ENCODE measurements at places on chromosomes 1 and 21.
A peak's percentile ranks its signal among the peaks of the same experiment; 100 is the strongest.

DNA sequence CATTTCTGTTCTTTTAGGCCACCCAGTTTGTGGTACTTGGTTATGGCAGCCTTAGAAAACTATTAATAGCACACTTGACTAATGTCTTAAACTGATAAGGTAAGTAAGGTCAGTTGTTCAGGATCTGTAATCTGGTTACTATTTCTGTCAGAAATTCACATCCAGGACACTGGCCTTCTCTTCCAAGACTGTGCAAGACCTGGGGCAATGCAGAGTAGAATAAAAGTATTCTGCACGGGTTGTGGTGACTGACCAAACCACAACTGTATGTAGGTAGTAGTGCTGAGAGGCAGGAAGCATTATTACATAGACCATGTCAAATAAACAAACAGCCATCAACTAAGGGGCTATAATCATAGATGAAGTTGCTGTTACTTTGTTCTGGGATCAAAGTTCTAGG, 46.7 kb downstream of the WARS2 start:
- DNase-seq, result no peak

DNA sequence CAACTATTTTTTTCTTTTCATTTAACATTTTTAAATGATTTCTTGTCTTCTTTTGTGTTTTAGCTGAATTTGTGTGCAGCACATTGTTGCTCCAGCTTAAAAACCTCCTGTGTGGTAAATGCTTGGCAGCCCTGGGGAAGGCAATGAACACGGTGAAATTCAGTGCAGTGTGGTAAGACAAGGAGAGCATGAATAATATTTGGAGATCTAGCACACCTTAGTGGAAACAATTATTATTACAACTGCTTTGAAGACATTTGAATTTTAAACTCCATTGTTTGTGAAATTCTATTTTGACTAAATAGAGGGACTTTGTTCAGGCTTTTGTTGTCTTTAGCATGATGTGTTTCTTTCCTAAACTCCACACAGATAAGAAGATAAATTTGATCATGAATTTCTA, 242.6 kb upstream of the CXADR start:
- DNase-seq, result peak; percentile 36

- no peak for DNase-seq
These were observed 529.2 kb downstream of the USP25 start for GRCh38 chr21:16258844-16259611.

DNA sequence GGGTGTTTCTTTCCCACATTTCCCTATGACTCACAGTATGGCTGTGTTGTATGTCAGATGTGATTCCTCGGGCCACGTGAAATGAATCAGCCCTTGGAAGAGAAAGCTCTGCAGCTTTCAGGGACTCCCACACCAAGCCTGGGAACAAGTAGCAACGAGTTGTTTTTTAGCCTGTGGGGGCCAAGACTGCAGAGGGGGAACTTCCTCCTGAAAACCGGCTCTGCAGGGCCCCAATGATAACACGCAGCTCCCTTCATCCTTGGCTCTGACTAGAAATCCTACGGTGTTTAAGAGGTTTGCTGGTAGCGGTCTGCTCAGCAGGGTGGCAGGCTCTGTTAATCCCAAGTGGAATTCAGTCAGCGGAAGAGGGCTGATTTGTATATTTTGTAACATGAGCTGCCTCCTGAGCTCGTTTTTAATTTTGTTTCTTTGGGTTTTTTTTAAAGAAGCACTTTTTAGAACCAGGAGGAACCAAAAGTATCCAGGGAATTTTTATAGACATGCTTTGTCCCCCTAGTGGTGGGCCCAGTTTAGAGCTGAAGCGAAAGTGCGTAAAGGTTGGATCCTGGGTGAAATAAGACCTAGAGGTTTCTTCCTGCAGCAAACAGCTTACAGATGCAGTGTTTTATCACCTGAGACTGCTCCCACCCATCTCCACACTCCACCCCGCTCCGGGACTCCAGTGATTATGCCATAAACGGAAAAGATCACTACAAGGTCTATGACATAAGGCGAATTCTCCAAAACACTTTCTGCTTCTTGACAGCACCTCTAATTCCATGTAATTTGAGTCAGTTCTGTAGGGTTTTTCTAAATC, 48.8 kb downstream of the LAMC2 start:
- DNase-seq, result peak; percentile 92

DNA sequence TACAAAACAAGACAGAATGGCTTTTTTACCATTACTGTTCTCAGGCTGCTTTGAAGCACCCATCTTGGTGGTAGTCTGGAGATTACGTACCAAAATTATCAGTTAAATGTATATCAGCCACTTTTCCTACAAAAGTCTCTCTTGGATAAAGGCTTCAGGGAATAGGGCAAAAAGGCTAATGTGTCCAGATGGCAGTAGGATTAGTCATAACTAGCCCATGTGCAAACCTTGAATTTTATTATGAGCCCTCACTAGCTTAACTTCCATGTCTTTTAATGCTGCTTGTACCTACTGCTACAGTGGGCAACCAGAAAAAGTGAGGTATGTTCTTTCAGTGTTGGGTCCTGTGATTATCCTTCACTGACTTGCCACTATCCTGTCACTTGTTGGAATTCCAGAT, 51.0 kb downstream of the PLPPR4 start:
- no peak for DNase-seq

DNA sequence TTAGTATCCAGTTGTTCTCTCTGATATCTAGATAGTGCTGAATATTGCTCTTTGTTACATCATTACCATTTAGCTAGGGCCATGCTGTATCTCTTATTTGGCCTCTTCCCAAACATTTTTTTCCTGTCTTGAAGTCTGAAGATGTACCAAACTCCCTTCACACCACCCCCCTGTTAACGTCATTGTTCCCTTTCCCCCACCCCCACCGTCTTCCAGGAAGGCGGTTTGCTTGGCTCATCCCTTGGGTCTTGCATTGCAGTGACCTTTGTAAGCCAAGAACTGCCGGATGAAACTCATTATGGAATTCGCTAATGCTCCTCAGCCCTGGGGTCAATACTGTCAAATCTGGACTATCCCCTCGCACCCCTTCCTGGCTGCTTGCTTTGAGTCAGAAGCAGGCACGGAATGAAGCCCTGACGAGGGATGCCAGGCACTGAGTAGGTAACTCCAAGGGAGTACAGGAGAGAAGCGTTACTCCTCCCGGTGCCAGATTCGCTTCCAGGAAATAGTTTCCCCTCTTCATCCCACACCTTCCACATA, 283.1 kb downstream of the TM2D1 start:
- DNase-seq, result no peak

GRCh38 chr1:25120281-25120680, 112.0 kb downstream of the SYF2 start:
- DNase-seq, result no peak

GRCh38 chr1:240173836-240174235, 82.2 kb downstream of the FMN2 start:
- DNase-seq, result no peak

- no peak for DNase-seq
These were observed 1.3 kb upstream of the KCNN3 start for GRCh38 chr1:154871374-154871773.

- no peak for DNase-seq
These were observed 10.3 kb upstream of the TEDDM1 start for GRCh38 chr1:182410620-182411273.

GRCh38 chr1:43934101-43934985, 742 bp downstream of the ARTN start:
- peak; percentile 48 for DNase-seq

DNA sequence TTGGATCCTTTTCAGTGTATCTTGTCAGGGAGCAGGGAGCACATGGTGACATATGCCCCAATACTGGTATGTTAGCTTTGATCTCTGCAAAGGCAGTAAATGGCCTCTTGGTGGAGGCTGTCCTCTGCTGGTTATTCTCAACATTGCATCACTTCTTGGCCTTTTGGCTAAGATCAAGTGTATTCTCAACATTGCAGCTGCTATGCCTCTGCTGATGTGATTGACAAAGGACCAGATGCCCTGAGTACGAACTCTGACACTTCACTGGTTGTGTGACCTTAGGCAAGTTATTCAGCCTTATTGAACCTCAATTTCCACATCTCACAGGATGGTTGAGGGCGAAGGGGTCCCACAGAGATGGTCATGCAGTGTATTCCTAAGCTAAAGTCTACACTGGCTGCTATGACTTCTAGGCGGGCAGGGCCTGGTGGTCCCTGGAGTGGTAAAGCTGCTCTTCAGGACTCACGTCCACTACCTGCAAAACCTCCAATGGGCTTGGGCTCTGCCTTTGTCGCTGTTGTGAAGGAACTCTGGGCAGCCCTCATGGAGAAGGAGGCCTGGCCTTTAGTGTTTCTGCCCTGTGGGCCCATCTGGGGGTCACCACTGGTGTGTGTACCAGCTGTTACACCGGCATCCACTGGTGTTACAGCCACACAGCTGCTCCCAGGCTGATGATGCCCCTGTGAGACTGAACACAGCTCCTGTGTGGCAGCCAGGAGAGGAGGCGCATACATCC, 64.8 kb downstream of the DNTTIP2 start:
- peak; percentile 80 for DNase-seq

GRCh38 chr21:46532080-46532479, 72.8 kb downstream of the S100B start:
- DNase-seq, result no peak

DNA sequence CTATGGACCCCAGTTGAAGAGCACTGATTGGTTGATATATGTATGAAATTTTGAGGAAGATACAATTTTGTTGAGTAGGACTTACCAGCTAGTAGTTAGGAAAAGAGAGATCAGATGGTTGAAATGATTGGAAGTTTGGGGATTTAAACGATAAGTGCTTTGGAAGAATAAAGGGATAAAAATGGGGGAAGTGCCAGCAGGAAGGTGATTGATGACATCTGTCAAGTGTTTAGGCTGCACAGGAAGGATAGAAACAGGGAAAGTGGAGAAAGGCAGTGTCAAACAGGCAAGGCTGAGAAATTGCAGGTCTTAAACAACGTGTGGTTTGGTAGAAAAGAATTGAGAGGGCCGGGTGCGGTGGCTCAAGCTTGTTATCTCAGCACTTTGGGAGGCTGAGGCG, 22.3 kb downstream of the PDC start:
- no peak for DNase-seq

DNA sequence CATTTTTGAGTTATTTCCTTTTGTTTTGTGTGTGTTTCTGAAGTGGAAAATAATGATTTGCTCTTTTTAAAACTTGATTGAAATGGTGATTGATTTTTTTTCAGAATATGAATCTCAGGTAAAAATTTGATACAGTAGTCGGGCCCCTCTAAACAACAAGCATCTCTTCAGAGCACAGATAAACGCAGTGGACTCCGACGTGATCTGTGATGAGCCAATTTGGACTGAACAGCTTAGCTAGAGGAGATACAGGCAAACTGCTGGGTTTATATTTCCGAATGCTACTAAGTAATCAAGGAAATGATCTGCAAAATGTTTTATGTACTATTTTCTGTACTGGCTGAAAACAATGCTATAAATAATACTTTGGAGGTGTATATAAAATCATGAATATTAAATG, 705.7 kb upstream of the RGS18 start:
- DNase-seq, result no peak

GRCh38 chr1:64686828-64687724, 57.8 kb upstream of the RAVER2 start:
- peak; percentile 55 for DNase-seq

- no peak for DNase-seq
These were observed 16.2 kb downstream of the SLC2A1 start for GRCh38 chr1:42942444-42942843.

DNA sequence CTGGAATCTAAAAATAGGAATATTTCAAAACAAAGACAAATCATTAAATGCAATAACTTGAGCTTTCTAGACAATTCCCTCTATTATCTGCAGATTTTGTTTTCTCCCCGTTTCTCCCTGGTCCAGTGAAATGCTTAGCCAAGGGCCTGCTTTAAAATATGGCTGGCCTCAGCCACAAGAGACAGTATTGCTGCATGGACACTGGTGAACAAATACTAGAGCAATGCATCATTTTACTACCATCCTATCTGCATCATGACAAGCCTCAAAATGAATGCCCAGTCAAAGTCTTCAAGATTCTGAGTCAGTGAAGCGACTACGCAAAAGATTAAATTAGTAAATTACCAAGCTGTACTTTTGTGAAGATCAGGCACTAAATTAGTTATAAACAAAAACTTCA, 80.5 kb downstream of the ENAH start:
- peak; percentile 28 for DNase-seq

DNA sequence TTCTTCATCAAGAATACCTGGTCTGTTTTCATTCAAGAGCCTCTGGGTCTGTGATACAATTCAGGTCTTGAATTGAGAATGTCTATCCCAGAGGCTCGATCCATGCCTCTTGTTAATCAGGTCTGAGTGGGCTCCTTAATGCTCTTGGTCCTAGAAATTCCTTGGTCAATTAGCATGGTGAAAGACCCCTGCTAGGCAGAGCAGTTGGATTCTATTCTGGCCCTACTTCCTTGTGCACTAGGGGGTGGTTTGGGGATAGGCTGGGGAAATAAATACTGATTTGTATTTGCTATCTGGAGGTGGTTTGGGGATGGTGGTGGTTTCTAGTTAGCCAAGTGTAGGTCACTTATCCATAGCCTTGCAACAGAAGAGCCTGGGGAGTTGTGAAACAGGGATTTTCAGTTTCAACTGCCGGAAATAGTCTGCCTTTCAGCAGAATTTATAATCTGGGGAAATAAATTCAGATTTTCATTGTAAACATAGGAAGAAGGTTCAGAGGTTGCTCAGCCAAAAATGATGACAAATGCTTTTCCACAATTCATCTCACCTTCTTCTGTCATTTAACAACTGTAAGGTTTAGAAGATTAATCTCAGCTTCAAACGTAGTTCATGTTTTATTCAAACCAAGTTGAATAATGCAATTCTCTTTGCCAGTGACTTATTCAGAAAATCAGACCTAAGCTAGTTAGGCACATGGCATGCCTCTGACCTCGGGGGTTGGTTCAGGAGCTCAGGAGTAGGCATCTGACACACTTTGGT, 22.2 kb upstream of the SCAF4 start:
- no peak for DNase-seq

GRCh38 chr1:89941110-89941766, 53.7 kb upstream of the ZNF326 start:
- DNase-seq, result no peak

DNA sequence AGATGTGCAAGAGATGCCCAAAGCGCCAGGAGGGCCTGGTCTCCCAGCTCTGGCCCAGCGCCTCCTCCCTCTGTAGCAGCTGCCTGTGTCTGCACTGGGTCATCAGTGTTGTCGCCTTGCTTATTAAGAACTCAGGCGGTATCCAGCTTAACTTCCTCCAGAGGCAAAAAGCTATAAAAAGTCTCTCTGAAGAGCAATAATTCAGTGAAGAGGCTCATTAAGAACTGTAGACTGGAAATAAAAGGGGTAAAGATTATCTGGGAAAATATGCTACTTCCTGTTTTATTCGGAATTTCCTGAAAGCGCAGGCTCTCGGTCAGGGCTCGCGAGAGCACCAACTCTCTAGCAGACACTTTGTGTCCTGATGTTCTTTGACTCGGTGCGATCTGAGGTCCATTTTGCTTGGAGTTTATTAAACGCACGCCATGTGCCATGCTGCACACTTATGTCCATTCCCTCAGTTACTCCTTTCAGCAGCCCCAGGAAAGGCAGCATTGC, 70.4 kb downstream of the MRPS6 start:
- DNase-seq, result no peak

GRCh38 chr1:113630340-113631327, 128.7 kb downstream of the PHTF1 start:
- DNase-seq, result no peak

- DNase-seq, result peak; percentile 40
These were observed 34.2 kb upstream of the LRRC8C start for GRCh38 chr1:89598450-89599331.

- peak; percentile 99 for DNase-seq
These were observed 705 bp upstream of the SLC50A1 start for GRCh38 chr1:155134880-155135414.

GRCh38 chr1:160835751-160836150, 26.9 kb downstream of the CD244 start:
- no peak for DNase-seq

Measured in ACHN (cell line).